T-helper 1 cell (primary cell): ENCODE measurements at places on chromosomes 7 and 10.

DNA sequence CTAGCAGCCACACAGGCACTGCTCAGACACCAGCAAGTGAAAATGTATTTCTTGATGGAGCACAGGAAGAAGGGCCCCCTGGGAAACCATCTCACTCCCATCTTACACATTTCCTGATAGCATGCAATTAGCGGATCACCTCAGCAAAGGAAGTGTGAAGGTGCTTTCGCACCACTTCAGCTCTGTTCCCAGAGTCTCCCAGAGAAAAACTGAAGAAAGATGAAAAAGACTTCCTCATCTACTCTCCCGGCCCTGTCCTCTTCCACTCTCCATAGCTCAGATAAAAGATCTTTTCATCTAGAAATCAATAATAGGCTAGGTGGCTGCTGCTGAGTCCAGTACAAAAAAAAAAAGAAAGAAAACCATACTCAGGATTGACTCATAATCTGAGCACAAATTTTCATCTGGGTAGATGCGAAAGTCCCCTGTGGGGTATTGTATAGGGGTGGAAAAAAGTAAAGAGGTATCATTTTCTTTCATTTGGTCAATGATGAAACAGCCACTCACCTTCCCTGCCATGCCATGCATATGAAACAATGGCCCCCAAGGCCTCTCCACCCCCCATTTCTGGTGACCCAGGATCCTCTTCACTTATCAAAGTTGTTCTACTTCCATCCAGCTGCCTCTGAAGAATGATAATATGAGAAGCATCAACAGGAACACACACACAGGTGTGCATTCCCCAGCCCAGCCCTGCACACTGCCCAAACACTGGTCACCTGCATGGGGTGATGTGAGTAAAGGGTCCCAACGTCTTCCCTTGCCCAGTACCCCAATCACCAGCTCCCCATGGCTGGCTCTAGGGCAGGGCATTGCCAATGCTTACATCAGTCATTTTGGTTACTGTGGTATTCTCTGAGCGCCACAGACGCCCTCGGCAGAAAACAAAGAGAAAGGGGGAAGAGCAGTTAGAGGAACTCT lies 48.8 kb upstream of the DGKI start:
- DNase-seq, result no peak

- DNase-seq, result no peak
These were observed 103.7 kb upstream of the HGF start for GRCh38 chr7:81873559-81873958.

DNA sequence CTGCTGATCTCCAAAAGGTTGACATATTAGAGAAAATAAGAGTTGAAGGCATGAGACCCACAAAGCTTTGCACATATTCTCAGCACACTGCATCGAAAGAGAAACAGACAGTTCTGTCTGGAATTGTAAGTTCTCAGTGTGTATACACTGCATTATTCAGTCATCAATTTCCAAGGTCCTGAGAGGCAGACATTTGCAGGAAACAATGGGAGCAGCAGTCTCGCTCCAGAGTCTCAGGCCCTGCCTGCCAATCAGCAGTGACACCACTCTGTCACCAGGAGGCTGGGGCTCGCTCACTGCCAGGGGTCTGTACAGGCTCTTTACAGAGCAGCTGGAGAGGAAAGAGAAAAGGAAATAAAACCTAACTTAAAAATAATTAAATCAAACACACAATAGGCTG lies 36.3 kb downstream of the JAZF1 start:
- DNase-seq, result no peak

GRCh38 chr10:102467971-102468438 lies 16.7 kb upstream of the C10orf95 start:
- DNase-seq, result no peak

DNA sequence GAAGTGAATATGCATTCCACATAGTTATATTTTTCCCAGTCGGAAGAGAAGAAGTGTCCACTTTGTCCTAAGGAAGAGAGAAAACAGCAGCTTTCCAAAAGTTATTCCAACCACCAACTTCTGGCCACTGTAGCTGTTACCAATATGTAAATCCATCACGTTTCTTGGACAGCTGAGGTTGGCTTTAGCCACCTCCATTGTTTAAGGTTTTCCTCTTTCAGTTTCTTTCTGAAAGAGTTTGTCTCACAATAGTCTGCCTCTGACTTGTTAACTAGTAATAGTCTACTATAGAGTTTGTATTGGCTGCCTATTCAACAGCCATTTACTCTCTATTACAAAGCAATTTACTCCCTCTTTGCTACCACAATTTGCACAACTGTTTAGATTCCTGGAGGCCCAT lies 457.6 kb upstream of the LRRN3 start:
- no peak for DNase-seq

DNA sequence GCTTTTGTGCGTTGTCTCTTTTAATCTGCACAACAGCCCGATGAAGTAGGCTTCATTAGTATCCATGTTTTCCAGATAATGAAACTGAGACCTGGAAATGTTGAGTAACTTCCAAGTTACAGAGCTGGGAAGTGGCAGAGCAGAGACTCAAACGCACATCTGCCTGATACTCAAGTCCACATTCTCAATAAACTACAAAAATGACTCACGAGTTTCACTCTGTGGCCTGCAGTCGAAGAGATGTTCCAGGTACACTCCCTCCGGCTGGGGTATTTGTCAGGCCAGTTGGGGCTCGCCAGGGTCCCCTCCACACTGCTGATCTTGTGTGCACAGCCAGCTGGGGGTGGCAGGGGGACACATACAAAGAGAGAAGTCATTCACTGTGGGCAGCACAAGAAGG lies 17.7 kb upstream of the OPALIN start:
- DNase-seq, result no peak
